AML-193 (cell line): ENCODE measurements at places on chromosomes 5 and 9.

DNA sequence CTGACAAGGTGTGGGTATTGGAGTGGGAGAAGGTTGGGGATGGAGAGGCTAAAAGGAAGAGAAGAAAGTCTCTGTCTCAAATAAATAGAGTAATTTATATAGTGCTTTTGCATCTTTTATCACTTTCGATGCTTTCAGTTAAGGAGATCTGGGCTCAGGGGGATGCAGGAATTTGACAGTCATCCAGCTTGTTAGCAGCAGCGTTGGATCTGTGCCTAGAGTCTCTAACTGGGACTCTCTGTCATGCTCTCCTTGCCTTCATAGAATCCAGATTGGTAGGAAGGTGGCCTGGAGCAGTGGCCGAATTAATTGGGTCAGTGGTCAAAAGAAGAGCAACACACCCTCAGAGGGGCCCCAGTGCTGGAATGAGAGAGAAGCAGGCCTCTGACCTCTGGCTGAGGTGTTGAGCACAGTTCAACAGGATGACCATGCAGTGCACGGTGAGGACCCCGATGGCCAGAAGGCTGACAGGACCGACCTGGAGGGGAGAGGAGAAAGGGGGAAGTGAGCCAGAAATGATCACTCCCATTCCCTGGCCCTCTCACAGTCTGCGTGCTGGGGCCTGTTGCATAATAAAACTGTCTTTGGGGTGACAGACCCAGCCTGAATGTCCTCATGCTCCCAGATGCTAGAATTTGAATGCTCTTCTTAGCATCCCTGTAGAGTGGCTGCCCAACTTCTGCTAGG is 7.6 kb downstream of the SLC36A3 start:
- peak; percentile 21 for DNase-seq

GRCh38 chr9:95923794-95924193 is 48.3 kb downstream of the ERCC6L2 start:
- DNase-seq: no peak

GRCh38 chr5:175797521-175798038 is 73.8 kb upstream of the CPLX2 start:
- no peak for DNase-seq

- DNase-seq: no peak
Measured at GRCh38 chr9:69622676-69623075, 49.5 kb downstream of the APBA1 start.

GRCh38 chr9:131237931-131238401 is 38.3 kb downstream of the FAM78A start:
- DNase-seq: peak; percentile 83

GRCh38 chr9:36194326-36195000 is 3.7 kb downstream of the CLTA start:
- no peak for DNase-seq
